Activated CD4-positive, alpha-beta T cell treated with anti-CD3 and anti-CD28 coated beads, Interleukin-2, amount 50 U/mL, for 16 hours (primary cell): ENCODE measurements at places on chromosomes 3 and 15.

DNA sequence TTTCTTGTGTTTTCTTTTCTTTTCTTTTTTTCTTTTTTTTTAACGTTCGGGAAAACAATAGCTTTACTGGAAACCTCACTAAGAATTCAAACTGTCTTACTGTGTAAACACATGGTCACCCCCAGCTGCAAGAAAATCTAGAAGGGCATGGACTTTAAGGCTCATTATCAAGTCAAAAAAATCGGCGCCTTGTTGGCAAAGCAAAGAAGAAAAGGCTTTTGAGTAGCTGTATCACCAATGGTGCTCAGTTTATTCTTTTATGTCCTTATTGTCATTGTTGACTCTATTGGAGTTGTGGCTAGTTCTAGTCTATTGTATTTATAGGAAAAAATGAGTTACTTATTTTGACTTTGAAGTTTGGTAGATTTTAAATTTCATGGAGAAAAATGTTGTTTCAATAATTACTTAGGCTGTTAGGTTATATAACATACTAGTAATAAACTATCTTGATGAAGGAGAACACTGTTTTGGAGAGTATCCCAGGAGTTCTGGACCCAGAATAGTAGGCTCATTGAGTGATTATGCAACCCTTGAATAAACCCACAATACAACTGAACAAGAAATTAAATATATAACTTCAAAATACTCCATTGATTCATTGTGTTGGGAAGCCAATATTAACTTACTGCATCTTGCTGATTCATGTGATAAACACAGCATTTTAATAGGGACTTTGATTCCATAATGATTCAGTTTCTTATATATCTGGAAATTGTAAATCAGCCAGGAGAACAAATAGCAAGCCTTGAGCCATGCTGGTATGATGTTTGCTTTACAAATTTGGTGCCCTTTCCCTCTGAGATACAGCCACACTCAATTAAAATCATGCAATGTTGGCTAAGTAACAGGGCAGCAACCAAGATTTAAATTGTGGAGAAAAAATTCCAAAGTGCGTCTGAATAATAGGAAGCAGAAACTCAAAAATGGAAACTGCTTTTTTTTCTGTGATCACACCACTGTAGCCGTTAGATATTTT lies 27.8 kb upstream of the GOLIM4 start:
- DNase-seq = no peak

DNA sequence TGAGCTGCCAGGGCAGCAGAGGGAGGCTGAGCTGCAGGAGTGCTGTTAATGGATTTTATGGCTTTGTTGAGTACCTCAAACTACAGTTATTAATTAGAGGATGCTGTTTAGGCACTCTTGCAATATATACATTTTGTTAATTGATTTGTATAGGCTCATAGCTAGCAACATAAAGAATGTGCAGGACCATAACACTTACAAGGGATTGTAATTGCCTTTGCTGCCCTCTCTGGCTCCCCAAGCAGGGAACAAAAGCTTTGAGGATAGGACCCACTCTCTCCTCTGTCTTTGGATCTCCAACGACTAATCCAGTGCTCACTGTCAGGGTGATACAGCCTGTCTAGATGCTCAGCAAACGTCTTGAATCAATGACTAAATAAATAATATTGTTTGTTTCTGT lies 1.2 kb upstream of the CLSTN2 start:
- no peak for DNase-seq

- no peak for DNase-seq
Observed at GRCh38 chr3:184820525-184820924, 8.6 kb downstream of the VPS8 start.

GRCh38 chr3:15172806-15173205 lies 33.2 kb upstream of the CAPN7 start:
- DNase-seq = no peak

GRCh38 chr3:25002052-25002451 lies 426.0 kb upstream of the RARB start:
- no peak for DNase-seq

GRCh38 chr3:31743331-31744089 lies 210.8 kb downstream of the STT3B start:
- no peak for DNase-seq

DNA sequence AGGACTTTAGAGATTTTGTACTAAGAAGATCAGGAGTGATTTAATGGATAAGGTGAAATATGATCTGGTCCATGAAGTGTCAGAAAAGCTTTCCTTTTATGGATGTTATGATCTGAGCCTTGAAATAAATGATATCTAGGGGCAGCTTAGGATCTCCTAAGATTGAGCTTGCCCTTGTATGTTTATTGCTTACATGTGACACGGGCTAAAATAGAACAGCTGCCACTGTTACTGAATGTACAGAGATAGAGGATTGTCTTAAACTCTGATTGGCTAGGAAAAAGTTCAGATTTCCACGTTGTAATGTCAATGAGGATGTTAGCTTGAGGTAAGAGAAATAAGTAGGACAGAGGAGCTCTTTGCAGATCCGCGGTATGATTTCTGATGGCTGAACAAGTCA lies 8.8 kb downstream of the FYTTD1 start:
- DNase-seq = no peak

DNA sequence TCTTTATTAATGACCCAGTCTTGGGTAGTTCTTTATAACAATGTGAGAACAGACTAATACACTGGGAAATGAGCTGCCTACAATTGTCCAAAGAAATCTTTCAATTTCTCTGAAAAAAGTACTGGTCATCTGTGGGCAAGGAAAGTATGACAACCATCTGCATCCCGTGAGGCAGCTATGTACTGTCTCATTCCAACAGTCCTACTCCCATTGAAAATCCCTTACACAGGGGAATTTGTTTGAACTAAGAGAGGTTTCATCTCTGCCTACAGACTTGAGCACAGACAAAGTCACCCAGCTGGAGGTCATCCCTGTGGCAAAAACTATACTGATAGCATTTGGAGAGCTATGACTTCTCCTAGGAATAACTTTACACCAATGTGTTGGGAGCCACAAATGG lies 27.1 kb downstream of the SHC4 start:
- DNase-seq = no peak

DNA sequence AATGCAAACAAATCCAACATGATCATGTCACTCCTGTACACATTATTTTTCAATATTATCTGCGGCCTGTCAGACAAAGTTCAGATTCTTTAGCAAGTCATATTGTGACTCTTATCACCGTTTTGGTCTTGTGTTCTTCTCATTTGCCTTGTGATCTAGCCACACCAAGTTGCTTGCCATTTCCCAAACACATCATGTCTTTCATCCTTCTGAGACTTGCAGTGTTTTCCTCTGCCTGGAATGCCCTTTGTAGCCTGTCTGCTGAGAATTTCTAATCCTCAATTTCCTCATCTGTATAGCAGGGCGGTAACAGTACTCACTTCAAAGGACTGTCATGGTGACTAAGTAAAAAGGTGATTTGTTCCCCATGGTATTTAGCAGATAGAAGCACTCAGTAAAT lies 135.0 kb downstream of the GREM1 start:
- no peak for DNase-seq

- no peak for DNase-seq
Observed at GRCh38 chr3:18790384-18790783, 357.9 kb upstream of the KCNH8 start.

DNA sequence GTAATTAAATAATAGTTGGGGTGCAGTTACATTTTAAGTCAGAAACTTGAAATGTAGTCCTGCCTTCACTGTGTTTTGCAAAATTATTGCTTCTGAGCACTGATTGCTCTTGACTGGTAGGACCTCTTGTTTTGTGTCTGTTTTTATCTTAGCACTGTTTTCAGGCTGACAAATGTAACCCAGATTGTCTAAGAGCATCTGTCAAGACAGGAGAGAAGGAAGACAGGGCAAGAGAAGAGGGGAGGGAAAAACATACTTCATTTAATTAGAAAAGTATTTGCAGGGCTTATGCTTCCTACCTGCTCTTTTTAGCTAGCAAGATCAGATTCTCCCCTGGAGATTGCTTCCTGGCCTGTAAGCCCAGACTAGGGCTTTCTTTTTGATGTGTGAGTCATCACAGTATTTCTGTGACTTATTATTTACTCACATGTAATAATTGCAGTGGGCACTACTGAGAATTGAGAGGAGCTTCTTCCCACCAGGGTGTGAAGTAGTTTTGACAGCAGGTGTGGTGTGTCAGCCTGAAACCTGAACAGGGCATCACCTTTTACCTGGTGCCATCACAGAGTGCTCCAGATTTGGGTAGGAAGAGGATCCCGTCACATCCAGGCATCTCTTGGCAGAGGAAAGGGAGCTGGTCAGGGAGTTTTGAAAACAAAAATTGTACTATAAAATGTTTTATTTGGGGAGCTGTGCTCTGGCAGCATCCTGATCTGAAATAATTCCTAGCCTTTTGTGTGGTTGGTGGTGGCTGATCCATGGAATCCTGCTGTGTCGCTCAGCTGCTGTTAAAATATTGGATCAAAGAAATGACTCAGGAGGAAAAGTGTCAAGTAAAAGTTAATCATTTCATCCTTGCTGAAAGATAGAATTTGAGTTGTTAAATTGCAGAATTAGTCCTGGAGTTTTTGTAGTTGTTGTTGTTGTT lies 98.2 kb downstream of the TMEM108 start:
- no peak for DNase-seq

DNA sequence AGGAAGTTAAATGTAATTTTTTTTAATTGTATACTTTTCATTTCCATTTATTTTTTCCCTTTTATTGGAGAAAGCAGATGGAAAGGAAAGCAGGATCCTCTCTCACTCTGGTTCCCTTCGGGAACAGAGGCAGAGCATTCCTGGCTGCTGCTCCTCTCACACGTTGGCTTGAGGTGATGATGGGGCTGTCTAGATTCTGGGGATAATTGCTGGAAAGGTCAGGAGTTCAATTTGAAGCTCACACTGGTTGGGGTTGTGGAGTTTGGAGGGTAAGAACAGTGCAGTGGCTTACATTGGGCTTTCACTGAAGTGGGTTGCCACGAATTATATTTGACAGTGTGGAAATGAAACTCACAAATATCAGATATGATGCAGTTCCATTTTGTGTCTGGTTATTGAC lies 57.6 kb downstream of the RARB start:
- DNase-seq = no peak

DNA sequence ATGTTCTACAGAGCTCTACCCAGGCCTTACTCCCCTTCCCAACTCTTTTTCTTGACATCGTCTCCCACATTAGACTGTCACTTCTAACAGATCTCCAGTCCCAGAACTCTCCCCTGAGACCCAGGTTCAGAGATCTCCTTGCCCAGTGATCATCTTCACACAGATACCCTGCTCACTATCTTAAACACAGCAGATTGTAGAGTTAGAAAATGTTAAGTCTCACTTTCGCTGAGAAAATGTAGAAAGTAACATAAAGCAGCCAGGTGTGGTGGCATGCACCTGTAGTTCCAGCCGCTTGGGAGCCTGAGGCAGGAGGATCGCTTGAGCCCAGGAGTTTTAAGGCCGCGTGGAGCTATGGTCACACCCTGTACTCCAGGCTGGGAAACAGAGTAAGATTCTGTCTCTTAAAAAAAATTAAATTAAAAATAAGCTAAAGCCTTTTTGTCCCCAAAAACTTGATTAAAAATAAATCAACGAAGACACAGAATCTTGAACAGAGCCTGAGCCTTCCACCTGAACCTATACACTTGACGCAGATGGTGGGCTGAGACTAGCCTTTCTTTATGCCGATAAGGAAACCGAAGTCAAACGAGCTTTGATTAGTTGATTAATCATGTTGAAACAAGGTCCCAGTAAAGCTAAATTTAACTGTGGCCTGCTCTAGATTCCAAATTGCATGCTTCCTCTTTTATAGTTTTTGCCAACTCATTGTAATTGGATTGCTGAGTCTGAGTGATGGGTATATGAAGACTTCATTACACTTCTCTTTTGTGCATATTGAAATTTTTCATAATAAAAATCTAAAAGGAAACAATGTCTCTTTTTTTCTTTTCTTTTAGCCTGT lies 31.3 kb upstream of the BLM start:
- DNase-seq = no peak

DNA sequence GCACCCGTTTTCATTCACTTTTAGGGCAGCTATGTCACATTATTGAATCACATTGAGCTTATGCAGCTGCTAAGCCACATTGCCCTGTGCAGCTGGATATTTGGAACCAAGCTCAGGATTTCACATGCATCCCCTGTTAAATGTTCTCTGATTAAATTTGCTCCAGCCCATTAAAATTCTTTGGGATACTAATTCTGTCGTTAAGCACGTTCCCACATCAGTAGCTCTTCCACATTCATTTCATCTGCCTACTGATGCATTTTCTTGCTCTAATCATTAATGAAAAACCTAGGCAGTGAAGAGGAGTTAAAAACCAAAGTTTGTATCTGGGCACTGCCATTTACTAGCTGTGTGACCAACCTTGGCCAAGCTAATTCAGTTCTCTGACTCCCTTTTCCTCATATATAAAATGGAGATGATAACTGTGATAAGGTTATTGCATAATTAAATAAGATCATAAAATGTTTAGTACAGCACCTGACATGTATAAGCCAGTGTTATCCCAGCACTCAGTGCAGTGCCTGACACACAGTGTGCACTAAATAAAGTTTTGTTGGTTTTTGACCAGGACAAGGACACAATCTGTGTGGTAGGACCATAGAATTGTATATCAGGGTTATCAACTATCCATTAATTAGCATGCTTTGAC lies 222.2 kb upstream of the ATP11B start:
- DNase-seq = no peak

DNA sequence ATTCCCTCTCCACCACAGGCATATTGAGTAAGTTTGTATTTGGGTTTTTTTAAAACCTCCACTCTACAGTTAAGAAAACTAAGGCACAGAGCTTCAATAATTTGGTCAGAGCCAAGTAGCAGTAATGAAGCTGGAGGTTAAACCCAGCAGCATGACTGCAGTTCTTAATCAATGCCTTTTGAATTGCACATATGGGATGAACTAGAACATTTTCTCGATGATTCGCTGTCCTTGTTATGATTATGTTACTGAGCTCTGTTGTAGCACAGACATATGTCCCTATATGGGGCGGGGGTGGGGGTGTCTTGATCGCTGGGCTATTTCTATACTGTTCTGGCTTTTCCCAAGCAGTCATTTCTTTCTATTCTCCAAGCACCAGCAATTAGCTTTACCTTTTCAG lies 1.6 kb upstream of the CCR5 start:
- DNase-seq = no peak

DNA sequence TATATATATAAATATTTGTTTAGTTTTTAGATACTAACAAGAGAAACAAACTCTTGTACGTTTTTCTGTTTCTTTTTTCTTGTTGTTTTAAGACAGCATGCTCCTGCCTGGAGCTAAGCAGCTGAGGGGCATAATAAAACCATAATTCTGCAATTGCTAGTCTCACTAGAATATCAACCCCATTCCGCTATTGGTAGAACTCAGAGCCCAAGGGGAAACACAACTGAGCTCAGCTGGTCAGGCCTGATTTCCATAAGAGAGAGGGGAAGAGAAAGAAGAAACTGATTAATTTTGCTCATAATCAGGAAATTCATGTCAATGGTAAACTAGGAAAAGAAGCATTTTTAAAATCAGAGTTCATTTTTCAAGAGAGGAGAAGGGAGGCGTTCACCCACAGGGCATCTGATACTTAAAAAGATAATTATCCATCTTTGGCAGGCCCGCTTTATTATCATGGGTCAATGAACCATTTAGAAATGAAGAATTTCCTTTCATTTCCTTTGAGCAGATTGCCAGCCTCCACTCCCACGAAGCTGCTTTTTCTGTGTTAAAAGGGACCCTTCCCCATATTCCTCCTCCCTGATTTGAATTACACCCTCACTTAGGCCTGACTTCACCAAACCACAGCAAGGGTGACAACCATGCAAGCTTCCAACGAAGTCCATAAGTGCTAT lies 965.3 kb upstream of the CFAP20DC start:
- no peak for DNase-seq
